Body of pancreas (tissue), 4 donors: ENCODE measurements at places on chromosomes 11 and 22. TPM values are rescaled to one million over a fixed set of nuclear protein-coding genes. Genes with fewer than 3 reads are reported as not detected.

DNA sequence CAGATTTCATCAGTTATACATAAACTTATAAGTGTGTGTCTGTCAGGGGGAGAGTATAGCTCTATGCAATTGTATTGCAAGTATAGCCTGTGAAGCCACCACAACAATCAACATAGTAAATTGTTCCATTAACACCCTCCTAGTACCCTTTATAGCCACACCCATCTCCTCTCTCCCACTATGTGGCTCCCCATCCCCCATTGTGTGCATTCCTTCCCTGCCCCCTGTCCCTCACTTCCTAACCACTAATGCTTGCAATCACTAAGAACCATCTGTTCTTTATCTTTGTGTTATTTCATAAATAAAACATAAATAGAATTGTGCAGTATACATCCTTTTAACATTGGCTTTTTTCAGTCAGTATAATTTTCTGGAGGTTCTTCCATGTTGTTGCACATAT, 83.1 kb upstream of the SLC5A12 start:
- no peak overlapping the region for H3K27ac ChIP-seq
- DNase-seq, result no peak
- no peak overlapping the region for H3K4me3 ChIP-seq
- H3K4me1 ChIP-seq, result no peaks in the 10 kb centered on the region

DNA sequence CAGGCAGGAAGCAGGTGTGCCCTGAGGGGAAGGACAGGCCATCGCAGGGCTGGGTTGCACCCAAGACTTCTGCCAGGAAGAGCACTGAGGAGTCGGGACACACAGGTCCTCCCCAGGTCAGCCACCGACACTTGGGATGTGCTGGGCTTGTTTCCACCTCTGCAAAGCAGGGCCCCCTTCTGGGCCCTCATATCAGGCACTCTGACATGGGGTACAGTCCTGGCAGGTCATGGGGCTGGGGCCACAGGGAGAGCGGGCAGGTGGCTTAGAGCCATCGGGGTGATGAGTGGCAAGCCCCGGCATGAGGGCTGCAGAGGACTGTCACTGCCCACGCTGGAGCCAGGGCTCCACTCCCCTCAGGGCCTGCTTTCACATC, 7.9 kb upstream of the ADORA2A start:
- DNase-seq, result no peak
- H3K36me3 ChIP-seq, result peaks cover 4% of the 10 kb centered on the region
- H3K4me3 ChIP-seq, result no peak overlapping the region
- H3K4me1 ChIP-seq, result peaks cover 12% of the 10 kb centered on the region
- no peak overlapping the region for H3K27ac ChIP-seq
- H3K27me3 ChIP-seq, result no peaks in the 10 kb centered on the region

DNA sequence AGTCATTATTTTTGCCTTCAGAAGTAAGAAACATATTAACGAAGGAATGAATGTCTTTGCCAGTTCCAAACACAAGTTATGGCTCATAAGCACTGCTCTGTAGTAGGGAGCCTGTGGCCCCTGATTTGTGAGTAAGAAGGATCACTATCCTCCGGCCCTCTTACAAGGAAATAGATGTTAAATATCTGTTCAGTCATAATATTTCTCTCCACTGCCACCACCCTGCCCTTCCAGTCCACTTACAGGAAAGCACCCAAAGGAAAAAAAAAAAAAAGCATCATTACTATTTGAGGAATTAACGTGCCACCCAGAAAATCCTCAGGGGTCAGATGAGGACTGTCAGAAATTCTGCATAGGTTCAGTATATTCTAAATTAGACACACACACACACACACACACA, 123.4 kb downstream of the ETS1 start:
- H3K4me3 ChIP-seq, result no peak overlapping the region

DNA sequence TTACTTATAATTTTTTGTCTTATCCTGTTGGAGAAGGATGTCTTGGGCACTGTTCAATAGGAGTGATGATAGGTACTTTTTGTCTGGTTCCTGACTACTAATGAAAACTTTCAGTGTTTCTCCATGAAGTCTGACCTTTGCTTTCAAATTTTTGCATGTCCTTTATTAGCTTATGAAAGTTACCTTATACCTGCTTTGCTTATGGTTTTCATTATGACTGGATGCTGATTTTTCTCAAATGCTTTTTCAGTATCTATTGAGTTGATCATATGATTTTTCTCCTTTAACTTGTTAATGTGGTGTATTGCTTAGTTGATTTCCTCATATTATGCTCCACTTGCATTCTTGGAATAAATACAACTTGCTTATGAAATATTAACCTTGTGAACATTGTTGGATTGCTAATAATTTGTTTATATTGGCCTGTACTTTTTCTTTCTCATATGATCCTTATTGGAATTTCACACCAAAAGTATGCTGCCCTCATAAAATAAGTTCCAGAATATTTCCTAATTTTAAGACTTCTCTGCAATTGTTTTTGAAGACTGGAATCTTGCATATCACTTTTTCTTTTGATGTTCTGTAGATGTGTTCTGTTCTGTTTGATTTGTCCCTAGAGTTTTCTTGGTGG, 85.0 kb upstream of the SC5D start:
- H3K4me1 ChIP-seq, result no peaks in the 10 kb centered on the region
- no peaks in the 10 kb centered on the region for H3K36me3 ChIP-seq
- H3K27ac ChIP-seq, result no peak overlapping the region
- no peak for DNase-seq
- H3K27me3 ChIP-seq, result peaks cover 3% of the 10 kb centered on the region

DNA sequence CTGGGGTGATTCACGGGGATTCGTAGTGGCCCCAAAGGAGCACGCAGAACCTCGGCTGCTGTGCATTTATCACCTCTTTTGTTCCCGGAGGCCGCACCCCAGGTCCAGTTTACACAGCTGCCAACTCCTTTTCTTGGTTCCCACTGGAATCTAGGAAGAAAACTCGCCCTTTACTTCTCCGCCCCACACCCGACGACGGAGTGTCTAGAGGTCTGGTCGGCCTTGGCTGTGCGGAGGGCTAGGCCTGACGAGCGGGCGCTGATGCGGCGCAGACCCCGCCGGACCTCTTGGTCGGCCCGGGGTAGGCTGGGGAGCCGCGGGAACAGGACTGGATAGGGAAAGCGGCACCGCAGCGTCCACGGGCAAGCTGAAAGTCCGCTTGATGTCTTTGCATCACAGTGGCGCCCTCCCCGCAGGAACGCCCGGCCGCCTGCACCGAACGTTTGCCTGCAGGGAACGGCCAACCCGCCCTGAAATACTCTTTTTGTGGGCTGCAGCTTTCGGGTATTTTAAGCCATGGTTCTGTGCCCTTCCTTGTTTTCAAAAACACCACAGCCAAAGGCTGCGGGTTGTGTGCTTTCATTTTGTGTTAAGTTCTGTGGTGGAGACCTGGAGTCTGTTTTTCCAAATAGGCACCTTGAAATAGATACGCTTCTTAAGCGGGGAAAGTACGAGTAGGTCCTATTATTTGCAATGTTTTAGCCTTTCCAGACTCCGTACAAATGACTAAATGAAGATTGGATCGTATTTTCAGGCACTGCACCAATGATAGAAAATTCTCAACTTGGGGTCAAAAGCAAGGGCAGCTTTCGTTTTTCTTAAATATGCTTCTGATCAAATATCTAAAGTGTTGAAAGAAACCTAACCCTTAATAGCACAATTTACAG, 829 bp upstream of the ZBED5 start:
- H3K36me3 ChIP-seq, result peaks cover 4% of the 10 kb centered on the region
- H3K27ac ChIP-seq, result peak overlapping the region; percentile 96
- DNase-seq, result peak; percentile 73
- H3K27me3 ChIP-seq, result no peaks in the 10 kb centered on the region

Gene MUC15
- total RNA-seq, result 9.2 TPM
